HFF-Myc (cell line): ENCODE measurements at places on chromosomes 2 and 18.

- no peak for DNase-seq
Observed at GRCh38 chr2:75462721-75463120, 98.0 kb downstream of the EVA1A start.

- no peak for DNase-seq
Observed at GRCh38 chr2:232476791-232477190, 10.8 kb downstream of the ECEL1 start.

- DNase-seq: no peak
Observed at GRCh38 chr2:140892911-140893637, 1237.7 kb downstream of the LRP1B start.

- DNase-seq: no peak
Observed at GRCh38 chr18:62935994-62936393, 220.7 kb downstream of the PHLPP1 start.

DNA sequence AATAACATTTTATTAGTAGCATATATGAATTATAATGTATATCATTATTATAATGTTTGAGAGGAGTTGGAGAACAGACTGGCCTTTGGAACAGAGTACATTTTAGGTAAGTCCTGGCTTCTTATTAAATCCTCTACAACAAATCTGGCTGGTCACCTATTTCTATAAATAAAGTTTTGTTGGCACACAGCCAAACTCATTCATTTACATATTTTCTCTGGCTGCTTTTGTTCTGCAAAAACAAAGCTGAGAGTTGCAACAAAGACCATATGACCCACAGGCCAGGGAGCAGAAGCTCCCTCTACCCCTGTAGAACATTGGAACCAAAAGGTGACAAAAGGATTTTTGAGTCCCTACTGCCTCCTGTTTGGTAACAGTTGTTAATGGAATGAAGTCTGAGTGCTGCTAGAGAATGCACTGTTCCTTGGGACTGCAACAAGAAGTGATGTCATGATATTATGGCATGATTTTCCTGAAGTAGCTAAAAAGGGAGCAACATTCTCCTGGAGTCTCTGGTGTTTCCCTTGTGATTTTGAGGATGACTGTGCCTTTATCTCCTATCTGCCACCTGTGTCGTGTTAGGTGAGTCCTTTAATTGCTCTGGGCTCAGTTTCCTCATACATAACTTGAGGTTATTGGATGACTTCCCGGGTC lies 22.0 kb upstream of the SP9 start:
- DNase-seq: no peak
